GM04503 (cell line): ENCODE measurements at places on chromosomes 2 and 18.

DNA sequence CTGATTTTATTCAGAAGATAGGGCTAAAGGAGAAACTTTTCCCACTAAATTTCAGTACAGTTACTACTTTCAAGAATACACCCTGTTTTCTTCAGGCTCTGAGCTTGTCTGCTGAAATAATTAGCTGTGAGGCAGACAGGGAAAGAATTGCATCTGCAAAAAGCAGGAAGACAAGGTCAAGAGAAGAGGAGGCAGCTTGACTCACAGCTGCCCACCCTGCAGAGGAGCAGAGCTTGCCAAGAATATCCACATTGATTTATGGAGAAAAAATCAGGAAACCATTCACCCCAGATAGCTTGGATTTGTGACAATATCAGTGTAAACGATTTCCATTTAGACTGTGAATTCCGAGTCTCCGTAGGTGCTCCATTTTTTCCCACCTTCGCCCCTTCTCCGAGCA, 49.0 kb downstream of the ACTR2 start:
- DNase-seq: no peak

DNA sequence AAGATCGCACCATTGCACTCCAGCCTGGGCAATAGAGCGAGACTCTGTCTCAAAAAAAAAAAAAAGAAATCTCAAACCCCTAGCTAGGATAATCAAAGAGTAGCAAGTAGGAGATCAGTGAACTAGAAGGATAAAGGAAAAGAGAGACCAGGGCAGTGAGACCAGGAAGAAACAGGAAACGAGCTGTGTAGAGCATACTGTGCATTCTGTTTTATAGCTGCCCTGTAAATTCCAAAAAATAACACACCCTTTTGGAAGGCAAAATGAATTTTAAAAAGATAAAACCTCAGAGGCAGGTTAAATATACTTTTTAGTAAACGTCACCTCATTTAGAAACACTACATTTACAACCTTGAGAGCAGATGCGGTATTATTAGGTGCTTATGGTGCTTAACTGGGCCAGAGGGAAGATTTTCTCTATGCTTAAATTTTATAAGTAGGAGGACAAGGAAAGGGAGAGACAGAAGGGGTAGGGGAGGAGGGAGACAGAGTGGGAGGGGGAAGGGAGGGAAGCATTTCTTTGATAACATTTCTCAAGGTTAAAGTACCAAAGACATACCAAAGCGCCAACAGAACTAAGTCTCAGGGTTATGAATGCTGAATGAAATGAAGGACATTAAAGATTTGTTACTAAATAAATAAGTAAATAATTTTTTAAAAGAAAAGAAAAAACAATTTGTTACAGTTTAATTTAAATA, 30.1 kb downstream of the FEZ2 start:
- DNase-seq: no peak

- DNase-seq: no peak
These were observed 154.7 kb downstream of the CHST9 start for GRCh38 chr18:27030421-27030820.

- no peak for DNase-seq
These were observed 64.2 kb downstream of the RBM43 start for GRCh38 chr2:151197184-151198108.

GRCh38 chr2:178296394-178297090, 102.2 kb downstream of the OSBPL6 start:
- DNase-seq: no peak

DNA sequence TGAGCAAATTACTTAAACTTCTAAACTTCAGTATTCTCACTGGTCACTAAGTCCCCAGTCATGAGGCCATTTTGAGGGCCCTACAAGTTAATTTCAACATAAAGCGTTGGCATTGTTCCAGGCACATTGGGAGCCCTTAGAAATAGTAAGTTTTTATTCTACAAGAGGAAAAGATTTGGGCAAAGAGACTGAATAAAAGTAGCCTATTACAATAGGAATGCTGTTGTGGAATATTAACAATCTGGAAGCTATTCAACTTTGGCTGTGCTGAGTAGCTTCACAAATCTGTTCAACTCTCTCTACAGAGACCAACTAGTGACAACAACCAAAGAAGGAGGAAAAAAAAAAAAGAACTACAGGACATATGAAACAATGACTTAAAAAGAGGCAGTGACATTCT, 1287.5 kb upstream of the NXPH2 start:
- no peak for DNase-seq

GRCh38 chr2:71113843-71114242, 16.2 kb downstream of the MCEE start:
- DNase-seq: no peak

DNA sequence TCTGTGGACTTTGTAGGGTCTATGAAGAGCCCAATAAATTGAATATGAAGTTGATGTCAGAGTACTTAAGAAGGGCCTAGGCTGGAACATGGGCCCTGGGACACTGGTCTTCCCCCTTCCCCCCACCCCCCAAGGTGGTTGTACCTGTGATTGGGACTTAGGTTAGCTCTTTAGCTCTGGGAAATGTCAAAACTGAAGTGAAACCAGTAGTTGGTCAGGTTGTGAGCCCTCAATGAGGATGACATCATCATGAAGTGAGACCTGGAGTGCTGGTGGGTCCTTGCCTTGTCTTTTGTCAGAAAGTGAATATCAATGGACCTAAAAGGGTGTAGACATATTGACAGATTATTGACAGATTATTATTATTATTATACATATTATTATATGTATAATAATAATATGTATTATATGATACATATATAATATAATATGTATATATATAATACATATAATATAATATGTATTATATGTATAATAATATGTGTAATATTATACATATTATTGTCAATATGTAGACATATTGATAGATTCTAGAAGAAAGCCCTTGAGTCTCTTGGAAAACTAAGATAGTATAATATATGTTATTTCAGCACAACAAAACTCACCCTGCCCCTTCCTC, 5.4 kb downstream of the MARS2 start:
- no peak for DNase-seq

DNA sequence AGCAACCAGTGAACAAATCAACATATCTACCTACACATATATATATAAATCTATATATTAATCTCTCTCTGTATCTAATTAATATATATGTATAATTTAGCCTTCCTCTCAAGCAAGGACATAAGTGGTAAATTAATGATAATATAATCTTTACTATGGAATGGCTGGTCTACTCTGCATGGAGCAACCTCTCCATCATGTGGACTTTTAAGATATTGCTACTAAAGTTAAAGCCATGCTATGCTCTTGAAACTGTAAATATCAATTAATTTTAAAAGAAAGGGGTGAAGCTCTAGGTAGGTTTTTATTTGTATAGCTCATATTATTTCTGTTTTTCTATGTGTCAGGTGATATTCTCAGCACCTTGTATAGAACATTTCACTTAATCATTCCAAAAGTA, 147.0 kb downstream of the PPP1R1C start:
- no peak for DNase-seq

- DNase-seq: no peak
These were observed 589.2 kb upstream of the SALL3 start for GRCh38 chr18:78390348-78390951.

DNA sequence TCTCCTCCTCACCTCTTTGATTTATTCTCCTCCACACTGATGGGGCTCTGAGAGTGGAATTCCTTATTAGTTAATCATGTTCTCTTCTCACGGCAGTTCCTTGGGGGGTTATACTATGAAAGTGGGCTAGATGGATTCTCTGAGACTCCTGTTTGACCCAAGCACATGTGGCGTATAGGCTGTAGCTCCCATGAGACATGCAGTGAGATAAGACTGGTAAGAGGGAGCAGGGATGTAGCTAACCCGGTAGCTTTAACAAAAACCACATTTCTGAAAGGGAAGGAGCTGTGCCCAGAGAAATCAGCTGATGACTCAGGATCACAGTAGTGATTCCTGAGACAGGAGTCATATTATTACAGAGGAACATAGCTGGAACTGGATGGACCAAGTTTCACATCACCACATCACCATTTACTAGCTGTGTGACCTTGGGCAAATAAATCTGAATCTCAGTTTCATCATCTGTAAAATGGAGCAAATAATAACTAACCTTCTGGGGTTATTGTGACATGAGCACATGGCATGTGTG, 82.9 kb downstream of the CRIM1 start:
- DNase-seq: peak; percentile 98

DNA sequence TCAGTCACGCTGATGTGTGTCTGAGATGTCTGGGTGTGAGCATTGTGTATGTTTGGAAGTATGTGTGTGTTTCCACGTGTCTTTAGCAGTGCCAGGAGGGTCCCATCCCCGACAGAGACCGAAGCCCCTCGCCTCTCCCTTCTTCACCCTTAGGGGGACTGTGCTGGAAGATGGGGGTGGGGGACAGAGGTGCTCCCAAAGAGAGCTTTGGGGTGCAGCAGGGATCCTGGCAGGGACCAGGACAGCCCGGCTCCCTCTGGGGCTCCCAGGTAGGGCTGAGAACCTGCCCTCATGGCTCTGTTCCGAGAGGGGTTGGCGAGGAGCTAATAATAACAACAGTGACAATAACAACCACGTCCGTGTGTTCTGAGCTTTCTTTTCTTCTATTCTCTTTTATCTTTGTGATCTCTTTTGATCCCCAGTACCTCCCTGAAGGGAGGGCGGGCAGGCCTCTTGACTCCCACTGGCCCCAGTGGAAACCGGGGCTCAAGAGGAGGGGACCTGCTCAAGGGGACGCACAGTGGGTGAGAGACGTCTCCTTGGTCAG, 57.6 kb downstream of the SMAD7 start:
- no peak for DNase-seq

GRCh38 chr2:207390302-207391095, 139.3 kb upstream of the CREB1 start:
- DNase-seq: no peak

GRCh38 chr18:55289775-55290174, 298.2 kb downstream of the TCF4 start:
- no peak for DNase-seq
